ENCODE measurements at places on chromosomes 7 and 10.
A peak's percentile ranks its signal among the peaks of the same experiment; 100 is the strongest.

DNA sequence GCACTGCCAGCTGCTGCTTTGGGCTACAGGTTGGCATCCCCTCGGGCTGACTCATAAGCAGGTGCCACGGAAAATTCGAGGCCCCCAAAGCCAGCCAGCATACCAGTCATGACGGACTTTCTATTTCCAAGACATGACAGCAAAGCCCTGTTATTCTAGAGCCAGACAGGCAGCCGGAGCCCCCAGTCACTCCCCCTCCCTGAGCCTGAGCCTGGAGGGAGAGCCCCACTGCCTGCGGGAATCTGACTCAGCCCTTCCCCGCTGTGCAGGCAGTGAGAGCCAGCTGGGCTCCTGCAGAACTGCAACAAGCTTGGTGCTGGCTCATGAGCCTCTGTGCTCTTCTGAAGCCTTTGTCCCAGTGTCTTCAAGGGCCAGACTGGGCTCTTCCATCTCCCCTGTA, 15.8 kb downstream of the BTBD16 start:
- DNase-seq = peak; percentile 33

GRCh38 chr10:59036311-59037017, 140.0 kb upstream of the PHYHIPL start:
- no peak for DNase-seq

DNA sequence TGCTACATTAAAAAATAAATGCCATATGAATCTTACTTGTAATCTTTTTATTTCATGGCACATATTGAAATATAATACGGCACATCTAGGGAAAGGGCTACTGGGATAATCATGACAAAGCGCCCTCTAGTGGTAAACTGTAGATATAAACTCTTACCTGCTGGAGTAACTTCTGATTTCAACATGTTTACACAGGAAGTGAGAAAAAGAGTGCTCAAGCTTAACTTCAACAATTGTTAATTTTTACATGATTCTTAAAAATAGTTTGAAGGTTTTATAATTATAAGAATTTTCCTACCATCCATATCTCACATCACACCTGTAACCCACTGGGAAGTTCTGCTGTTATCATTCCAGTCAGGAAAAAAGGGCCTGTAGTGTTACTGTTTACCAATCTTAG, 2.0 kb upstream of the HEPACAM2 start:
- DNase-seq = no peak

DNA sequence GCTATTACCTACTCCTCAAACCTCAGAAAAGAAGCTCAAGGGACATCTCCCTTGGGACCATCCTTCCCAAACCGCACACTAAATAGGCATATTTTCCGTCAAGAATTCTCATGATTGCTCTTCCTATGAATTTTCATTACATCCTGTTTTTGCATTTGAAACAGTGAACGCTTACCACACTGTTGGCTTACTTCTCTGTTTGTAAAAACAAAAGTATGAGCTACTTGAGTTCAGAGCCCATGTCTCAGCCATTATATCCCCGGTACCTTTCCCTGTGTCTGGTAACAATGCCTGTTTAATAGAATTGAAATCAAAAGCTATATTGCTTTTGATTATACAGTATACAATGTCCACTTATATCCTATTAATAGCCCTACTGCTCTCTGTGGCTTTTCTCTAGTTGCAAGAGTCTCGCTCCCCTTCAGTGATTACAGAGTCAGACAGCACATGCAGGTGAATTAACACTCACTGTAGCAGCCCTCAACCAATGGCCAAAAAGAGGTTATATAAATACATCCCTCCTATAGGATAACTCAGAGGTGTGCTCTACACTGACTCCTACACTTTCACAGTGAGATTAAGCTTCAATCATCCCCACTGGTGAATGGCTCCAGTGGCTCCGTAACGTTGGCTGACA, 264.4 kb downstream of the SORCS1 start:
- DNase-seq = no peak

GRCh38 chr7:30650421-30650808, 31.8 kb downstream of the CRHR2 start:
- no peak for DNase-seq

- no peak for DNase-seq
Observed at GRCh38 chr10:76969366-76969948, 668.2 kb downstream of the KCNMA1 start.

DNA sequence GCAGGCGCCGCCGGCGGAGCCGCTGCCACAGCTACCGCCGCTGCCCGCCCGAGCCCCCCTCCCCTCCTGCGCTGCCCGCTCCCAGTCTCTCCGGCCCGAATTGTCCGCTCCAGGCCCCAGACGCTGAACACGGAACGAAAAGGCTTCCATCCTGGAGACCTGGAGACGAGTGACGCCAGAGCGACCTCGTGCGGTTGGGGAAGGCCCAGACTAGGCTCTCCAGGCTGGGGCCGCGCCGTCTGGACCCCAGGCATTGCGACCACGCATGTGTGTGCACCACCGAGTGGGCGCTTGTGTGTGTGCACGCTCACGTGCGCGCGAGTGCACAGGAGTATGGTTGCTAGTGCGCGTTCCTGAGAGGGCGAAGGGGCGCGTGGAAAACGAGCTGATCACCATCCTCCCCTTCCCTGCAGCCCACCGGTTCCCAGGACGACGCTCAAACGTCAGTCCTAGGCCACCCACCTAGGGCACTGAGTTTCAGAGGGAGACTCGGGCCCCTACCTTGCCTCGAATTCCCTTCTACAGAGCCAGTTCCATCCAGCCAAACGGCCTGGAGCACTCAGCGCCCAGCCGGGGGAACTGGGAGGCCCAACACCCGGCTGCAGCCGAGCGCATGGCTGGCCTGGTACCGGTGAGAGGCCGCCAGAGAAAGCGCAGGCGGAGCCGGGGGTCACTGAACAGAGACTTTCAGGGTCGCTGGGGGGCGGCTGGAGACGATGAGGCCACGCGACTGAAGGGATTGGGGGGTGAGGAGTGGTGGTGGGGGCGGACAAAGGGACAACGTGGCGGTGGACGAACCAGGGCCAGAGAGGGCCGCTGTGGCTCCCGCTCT, 11.6 kb downstream of the LBX1 start:
- no peak for DNase-seq

DNA sequence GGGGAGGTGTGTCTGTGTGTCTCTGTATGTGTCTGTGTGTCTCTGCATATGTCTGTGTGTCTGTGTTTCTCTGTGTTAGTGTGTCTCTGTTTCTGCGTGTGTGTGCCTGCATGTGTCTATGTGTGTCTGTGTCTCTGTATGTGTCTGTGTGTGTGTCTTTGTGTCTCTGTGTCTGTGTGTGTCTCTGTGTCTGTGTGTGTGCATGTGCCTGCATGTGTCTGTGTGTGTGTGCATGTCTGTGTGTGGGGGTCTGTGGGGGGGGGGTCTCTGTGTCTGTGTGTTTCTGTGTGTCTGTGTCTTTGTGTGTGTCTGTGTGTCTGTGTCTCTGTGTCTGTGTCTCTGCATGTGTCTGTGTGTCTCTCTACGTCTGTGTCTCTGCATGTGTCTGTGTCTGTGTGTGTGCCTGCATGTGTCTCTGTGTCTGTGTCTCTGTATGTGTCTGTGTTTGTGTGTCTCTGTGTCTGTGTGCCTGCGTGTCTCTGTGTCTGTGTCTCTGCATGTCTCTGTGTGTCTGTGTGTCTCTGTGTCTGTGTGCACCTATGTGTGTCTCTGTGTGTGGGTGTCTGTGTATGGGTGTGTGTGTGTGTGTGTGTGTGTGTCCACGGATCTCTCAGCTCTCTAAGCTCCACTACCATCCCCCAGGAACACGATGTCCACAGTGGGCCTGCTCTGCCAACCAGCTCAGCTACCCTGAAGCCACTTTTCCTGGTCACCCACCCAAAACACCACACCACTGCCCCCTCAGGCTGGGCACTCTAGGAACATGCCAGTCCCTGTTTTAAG, 41.7 kb downstream of the RASGEF1A start:
- DNase-seq = no peak

- DNase-seq = no peak
Observed at GRCh38 chr10:121033366-121033765, 182.2 kb downstream of the WDR11 start.

DNA sequence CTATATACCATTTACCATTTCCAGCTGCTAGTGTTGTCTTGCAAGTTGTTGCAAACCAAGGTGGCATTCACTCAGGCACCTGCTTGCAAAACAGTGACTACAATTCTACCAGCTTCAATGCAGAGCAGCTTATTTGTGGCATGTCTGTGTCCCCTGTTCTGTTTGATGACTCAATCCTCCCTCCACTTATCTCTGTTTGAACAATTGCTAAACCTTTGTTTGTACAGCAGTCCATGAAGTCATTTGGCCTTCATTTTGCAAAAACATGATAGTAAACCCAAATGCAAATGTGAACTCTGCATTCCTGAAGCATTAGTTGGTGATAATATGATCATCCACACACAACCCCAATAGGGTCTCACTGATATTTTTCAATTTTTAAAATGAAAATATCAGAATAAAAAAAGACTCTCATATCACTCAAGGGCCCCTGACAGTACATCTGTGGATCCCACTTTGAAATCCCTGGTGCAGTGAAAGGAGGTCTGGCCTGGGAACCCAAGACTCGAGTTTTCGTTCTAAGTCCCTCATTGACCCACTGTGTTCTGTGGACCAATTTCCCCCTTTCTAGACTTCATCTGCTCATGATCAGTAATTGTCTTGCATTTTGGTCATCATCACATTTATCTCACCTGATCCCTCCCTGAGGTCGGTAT, 425.4 kb downstream of the RPS24 start:
- DNase-seq = no peak

DNA sequence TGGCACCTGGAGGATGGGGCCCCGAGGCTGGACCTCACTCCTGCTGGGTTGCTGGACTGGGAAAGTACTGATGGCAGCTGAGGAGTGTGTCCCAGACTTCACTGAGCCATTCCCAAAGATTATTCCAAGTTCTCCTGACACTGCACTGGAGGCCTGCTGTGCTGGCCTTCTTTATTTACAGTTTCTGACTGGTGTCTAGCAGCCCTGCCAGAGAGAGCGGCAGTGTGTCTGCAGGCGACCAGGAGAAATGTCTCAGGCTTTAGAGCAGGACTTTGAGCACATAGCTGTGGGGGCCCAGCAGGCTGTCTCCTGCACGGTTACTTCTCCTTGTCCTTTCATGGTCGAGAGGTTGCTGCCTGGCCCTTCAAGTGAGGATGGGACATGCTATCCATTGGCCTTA, 16.1 kb downstream of the HTRA1 start:
- DNase-seq = no peak

GRCh38 chr10:85649461-85649860, 717.1 kb downstream of the GRID1 start:
- DNase-seq = no peak

- DNase-seq = no peak
Observed at GRCh38 chr7:76395965-76396726, 13.4 kb downstream of the SSC4D start.

DNA sequence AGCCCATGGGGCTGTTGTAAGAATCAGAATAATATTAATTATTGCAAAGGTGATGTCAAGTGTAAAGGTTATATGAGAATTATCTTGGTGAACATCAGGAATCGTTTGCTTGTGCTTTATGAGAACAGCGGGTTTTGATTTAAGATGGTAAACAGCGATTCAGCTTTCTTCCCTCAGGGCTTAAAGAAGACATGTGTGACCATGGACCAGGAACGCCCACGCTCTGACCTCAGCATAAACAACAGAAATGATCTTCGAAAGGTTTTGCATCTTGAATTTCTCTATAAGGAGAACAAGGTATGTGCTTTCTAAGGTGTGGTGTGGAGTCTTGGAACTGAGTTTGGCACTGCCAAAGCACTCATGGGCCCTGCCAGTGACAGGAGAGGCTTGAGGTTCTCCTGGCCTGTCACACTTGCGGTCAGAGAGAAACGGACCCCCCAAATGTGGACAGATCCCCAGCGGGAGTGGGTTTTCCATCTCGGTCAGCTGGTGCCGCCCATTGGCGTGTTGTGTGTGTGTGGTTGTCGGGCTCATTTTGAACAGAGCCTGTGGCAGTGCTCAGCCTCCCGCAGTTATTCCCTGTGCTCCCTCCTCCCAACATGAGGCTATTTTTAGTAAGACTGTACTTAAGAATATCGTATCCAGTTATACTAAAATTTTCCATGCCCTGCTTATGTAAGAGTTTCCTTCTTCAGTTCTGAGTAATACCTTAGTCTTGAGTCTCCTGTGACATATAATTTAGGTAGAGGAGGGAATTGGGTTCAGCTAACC, 7.2 kb downstream of the MINDY4 start:
- DNase-seq = no peak

DNA sequence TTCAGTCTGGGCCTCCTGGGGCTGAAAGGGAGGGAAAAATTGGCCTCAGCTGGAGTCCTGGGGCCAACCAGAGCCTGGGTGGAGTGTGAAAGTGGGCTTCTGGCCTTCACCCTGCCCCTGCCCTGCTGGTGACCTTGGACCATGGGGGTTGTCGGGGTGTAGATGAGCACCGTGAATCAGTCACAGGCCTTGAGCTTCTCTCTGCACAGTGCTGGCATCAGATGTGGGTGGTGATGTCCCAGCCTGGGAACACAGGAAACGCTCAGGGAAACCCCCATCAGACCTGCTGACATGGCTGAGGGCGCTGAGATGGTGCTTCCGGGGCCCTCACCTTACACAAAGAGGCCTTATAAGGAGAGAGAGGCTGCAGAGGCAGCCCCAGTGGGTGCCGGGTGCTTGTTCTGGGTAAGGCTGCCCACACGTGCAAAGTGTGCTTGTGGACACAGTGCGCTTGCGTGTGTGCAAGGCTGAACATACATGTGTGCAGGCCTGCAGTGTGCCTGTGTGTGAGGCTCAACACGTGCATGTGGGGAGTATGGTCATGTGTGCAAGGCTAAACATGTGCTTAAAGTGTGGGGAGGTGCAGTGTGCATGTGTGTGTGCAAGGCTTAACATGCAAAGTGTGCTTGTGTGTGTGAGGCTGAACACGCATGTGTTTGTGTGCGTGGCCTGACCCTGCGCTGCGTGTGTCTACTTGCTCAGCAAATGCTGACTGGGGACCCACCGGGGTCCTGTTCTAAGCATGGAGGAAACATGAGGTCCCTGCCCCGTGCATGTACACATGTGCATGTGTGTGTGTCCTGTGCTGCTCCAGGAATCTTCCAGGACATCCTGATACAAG, 6.5 kb downstream of the ARPC1B start:
- DNase-seq = no peak

- no peak for DNase-seq
Observed at GRCh38 chr7:24075426-24075810, 208.6 kb upstream of the NPY start.

- peak; percentile 78 for DNase-seq
Observed at GRCh38 chr10:114043532-114044246, at the start of gene ADRB1. Gene ADRB1, plus strand, starts transcription at chr10:114043866. Its CDS starts 267 bp downstream, at chr10:114044133.

All from anterior cingulate cortex (tissue), 58 donors.